ENCODE measurements at places on chromosomes 12 and 14.

- peak; percentile 91 for DNase-seq
These were observed at the start of gene DCAF5 for GRCh38 chr14:69152902-69153151. TSS of gene DCAF5 (minus strand) at chr14:69153119. CDS start at chr14:69152978, 141 bp downstream.

GRCh38 chr14:103539056-103539825, 10.2 kb downstream of the TRMT61A start:
- peak; percentile 14 for DNase-seq

GRCh38 chr14:52553002-52553670, 500 bp downstream of the GPR137C start:
- DNase-seq = peak; percentile 60

- DNase-seq = no peak
These were observed 32.1 kb downstream of the DMAC2L start for GRCh38 chr14:50344116-50344775.

DNA sequence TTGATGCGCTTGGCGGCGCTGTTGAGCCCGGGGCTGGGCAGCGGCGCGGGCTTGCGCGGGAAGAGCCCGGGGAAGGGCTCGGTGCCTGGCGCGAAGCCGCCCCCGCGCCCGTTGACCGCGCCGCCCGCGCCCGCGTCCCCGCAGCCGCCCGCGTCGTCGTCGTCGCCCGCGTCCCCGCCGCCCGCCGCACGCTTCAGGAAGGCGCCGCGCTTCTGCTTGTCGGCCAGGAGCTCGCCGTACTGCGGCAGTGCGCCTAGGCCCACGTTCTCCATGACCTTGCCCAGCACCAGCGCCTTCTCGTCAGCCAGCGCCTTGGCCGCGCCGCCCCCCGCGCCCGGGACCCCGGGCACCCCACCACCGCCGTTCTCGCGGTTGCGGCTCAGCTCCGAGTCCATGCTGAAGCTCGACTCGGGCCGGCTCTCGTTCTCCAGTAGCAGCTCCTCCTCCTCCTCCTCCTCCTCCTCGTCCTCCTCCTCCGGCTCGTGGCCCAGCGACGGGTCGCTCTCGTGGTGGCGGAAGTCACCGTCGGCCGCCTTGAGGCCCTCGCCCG, 97.2 kb downstream of the BCL11B start:
- DNase-seq = no peak

GRCh38 chr12:126936181-126936851, 1330.7 kb upstream of the TMEM132C start:
- DNase-seq = no peak

- no peak for DNase-seq
These were observed 137.4 kb downstream of the SLC16A7 start for GRCh38 chr12:59733200-59733599.

- DNase-seq = no peak
These were observed 5.5 kb downstream of the PRKCH start for GRCh38 chr14:61326847-61327246.

- no peak for DNase-seq
These were observed 105.9 kb upstream of the TTC7B start for GRCh38 chr14:90922141-90922540.

DNA sequence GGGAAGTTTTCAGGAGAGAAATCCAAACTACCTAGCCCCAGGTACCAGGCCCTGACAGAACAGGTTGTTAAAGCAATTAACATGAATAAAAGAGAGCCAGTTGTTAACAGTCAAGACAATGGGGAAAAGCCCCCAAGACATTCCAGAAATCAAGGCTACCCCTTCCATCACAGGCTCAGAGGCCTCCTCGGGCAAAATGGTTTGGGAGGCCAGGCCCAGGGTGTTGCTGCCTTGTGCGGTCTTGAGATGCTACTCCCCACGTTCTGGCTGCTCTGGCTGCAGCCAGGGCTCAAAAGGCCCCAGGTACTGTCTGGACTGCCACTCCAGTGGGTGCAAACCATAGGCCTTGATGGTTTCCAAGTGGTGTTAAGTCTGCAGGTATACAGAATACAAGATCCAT, 7.0 kb downstream of the CRY1 start:
- no peak for DNase-seq

DNA sequence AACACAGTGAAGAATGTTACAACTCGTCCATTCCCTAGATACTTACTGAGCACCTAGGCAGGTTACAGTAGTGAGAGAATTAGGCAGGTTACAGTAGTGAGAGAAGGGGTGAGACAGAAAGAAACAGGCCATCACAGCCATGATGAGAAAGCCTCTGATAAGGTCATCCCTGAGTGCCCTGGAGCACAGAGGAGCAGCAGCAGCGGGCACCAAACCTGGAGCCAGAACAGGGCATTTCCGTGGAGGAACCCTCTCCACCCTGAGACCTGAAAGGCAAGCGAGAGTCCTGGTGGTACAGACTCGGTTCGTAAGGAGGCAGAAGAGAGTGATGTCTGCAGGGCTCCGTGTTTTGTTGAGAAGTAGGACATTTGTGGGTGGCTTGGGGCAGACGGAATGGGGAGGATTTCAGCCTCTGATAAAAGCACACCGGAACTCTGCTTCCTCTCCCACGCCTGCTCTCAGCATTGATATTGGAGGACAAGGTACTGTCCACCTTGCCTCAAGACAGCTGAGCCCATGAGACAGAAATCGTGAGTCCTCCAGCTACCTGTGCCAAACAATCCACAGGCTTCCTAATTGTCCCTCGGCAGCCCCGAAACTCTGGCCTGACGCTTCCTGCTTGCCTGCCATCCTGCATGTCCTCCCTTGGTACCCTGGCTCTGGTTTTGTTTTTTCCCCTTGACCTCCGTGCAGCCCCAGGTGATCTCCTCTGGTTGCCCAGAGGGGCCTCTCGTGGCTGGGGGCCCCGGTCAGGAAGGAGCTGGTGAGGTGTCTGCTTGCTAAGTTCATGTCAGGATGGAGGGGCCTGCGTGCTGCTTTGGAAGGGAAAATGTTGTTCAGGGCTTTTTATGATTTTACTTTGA, 136.1 kb downstream of the GCH1 start:
- DNase-seq = no peak

GRCh38 chr12:44307506-44308168, 471.8 kb downstream of the TMEM117 start:
- no peak for DNase-seq

DNA sequence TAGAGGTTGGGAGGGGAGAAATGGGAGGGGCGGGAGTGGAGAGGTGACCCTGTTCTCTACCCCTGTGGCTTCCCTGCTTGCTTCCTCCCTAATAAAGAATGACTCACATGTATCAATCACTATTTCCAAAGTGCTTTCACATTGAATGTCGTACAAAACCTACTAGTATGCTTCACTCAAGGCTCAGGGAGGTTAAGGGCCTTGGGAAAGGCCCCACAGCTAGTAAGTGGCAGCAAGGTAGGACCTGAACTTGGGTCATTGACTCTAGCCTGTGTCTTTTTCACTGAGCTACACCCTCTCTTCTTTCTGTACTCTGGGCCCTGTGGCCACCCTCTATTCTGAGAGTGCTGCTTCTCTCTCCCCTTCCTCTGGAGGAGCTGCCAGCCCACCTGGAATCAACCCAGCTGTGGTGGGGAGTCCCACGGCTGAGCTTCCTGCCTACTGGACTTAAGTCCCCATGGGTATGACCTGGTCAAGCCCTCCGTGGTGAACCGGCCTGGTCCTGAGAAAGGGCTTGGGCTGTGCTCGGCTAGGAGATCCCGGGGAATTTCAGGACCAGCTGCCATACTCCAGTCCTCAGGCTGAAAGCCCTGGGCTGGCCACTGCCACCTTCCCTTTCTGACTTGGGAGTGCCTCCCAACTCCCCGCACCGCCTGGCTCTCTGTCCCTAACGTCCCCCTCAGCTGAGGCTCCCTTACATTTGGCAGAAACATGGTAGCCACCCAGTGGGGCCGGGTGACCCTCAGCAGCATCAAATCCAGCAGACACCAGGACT, 13.0 kb downstream of the SLC48A1 start:
- DNase-seq = no peak

- no peak for DNase-seq
These were observed 8.0 kb upstream of the HIP1R start for GRCh38 chr12:122827258-122827657.

GRCh38 chr12:25323581-25323982, 72.9 kb upstream of the KRAS start:
- DNase-seq = no peak

GRCh38 chr12:132489602-132490266, at the start of gene FBRSL1:
TSS of gene FBRSL1 (plus strand) at chr12:132490151.
- DNase-seq = peak; percentile 96

DNA sequence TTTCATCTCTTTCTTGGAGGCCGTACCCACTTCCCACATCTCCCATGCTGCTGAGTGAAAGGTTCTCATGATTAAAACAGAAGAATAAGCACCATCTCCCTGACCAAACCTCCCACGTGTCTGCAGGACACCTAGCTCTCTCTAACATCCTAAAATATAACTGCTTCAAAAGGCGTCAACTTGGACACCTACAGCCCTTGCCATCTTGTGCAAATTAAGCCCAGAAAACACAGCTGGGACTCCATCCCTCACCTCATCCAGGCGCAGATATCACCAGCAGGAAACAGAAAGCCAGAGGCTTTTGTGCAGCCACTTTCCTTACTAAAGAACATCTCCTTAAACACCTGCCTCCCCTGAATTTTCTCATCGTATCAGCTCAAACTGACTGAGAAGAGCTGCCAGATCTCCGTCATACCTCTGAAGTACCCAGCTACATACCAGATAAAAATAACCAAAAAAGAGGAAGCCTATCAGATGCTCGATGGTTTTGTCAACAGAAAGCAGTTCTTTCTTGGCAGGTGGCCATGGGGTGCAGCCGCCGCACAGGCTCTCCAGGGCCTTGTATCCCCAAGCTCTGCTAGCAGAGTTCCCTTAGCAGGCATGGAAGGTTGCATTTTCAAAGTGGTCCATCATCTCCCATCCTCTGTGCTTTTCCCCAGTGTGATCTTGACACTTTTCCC, 28.8 kb downstream of the MAP3K9 start:
- no peak for DNase-seq

DNA sequence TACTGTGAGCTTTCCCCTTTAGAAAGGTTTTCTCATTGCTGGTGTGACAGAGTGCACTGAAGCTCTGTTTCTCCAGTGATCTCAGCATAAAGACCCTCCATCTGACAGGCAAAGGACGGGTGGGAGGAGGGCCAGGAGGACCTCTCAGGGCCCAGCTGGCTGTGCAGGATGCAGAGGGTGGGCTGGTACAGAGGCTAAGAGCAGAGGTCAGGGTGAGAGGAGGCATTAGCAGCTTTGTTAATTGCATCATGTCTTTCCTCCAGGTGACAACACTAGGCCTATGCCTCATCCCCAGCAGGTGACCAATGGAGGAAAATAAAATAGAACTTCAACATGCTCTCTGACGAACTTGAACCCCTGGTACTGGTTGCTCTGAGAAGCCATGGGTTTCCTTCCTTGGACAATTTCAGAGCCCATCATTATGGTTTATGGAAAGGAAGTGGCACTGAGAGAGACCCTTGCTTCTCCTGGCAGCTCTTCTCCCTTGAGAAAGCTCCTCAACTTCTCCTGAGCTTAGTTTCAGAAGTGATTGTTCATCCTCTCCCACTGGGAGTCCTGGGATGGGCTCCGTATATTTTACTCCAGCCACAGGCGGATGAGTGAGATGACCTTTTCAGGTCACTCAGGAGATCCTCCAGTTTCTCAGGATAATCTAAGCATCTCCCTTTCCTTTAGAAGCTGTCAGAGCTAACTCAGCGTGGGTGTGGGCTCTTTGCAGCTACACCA, 45.8 kb upstream of the ATP23 start:
- DNase-seq = peak; percentile 52

GRCh38 chr12:4148418-4149056, 125.0 kb upstream of the CCND2 start:
- DNase-seq = no peak

DNA sequence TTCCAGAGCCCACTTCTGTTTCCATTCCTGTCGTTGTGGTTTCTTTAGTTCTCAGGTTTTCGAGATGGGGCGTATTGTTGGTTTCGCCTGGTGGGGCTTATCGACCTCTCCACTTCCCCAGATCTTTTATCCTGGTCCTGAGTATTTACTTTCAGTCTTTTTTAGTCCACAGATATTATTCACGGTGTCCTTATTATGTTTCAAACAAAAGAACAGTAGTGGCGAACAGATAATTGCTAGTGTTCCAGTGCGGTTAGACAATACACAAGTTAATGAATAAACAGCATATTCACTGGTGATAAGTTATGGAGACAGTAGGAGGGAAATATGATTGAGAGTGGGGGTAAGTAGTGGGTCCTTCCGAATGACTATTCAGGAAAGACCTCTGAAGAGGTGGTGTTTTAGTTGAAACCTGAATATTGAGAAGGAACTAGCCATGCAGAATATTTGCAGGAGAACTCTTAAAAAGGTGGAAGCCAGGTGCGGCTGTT, 668 bp downstream of the TMEM260 start:
- no peak for DNase-seq

GRCh38 chr12:56338308-56339157, at the start of gene IL23A:
TSS of gene IL23A (plus strand) at chr12:56338884. CDS start at chr12:56339045, 161 bp downstream.
- DNase-seq = no peak

DNA sequence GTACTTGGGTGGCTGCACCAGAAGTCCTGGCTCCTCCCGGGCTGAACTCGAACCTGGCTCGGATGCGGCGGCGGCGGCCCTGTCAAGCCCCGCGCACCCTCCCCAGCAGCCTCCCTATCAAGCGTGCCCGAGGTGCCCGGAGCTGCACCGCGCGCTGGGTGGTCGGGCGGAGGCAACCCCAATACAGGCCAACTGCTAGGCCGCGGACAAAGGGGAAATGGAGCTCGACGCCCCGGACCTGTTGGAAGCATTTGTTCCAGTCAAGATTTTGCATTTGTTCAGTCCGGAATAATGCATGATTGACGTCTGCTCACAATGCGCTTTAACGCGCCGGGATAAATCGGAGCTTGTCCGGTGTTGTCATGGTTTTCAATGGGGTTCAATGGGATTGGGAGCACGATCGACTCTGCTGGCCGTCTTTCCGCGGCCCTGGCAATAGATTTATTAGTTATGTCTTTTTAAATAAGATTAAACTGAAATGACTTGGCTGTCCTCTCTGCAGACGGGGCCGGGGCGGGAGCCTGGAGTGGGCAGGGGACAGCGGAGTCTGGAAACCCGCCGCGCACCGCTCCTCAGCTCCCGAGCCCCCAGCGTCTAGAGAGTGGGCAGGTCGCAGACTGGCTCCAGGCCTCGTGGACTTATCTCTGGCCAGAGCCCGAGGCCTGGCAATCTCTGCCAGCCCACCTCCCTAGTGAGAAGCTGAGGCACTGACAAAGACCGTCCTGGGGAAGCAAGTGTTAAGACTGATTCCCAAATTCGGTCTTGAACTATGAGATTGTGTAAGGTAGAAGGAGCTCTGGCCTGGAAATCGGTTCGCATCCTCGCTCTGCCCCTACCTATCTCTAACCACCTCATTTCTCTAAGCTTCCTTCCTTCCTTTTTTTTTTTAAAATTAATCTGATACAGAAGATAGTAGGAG, 1.7 kb upstream of the NKX2-8 start:
- DNase-seq = peak; percentile 25

Measured in glutamatergic neuron (in vitro differentiated cells).